ENCODE measurements at places on chromosomes 4 and X.
A peak's percentile ranks its signal among the peaks of the same experiment; 100 is the strongest.

DNA sequence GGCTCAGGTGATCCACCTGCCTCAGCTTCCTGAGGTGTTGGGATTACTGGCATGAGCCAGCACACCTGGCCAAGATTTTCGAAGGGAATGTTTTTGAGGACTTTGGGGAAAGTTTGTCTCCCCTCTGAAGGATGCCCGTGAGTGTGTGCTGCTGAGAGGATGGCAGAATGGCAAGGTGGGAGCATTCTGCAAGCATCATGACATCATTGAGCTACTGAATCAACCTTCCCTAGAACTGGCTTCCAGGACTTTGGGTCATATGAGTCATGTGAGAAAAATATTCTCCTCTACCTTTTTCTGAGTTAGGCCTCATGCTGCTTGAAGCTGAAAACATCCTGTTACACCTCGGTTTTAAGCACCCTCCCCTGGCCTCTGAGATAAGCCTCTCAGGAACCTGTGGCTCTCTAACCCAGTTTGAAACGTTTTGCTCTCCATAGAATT, 31.0 kb downstream of the TMEM131L start:
- no peak for DNase-seq

DNA sequence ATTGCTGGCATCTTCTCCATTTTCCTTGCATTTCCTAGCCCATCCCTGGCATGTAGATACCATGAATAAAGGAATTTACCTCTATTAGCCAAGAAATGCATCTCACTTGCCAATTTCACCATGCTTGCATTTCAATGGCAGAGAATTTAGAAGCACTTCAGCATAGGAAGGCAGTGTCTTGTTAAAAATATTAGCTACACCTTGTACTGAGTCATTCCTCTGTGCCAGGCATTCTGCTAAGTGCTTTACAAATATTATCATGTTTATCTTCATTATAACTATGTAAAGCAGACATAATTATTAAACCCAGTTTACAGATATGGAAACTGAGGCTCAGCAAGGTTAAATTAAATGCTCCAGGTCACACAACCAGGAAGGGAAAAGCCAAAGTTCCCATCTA, 138.2 kb downstream of the NPNT start:
- no peak for DNase-seq

DNA sequence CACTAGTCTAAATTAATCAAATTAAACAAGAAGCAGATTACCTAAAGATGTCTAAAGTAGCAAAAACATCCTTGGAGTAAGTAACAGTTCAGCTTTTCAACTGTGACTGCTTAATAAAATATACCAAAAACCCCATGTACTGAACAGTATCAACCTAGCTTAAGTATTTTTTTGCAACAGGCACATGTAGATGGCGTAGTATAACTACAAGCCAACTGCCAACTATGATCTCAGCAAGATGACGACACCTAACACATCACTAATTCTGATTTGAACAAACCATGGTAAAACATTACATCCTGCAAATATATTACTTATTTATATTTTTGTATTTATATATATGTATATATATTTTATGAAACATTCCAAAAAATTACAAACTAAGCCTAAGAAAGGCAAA, 24.5 kb downstream of the DHX15 start:
- DNase-seq: no peak

DNA sequence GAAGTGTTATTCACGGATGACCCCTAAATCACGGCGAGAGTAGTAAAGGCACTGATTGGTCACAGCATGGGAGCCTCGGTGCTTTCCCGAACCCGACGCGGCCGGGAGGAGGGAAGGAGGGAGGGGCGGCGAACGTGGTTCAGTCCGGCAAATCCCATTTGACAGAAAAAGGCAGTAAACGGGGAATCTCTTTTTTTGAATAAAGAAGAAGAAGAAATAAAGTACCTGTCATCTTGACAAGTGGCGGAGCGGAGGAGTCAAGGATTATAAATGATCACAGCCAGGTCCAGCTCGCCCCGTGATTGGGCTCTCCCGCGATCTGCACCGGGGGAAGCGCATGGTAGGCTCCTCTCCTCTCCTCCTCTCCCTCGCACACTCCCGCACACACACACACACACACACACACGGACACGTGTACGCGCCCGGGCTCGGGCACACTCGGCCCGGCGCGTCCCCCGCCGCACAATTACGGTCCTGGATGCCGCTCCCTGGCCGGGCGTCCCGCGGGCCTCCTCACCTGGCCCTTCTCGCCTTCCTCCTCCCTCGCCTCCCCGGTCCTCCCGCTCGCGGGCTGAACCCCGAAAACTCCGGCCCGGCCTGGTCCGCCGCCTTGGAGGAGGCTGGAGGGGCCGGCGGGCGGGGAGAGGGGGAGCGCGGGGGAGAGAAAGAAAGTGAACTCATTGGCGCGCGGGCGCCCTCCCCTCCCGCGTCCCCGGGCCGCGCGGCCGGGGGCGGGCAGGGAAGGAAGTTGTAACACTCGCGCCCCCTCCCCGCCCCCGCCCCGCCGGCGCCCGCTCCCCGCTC, 99.2 kb upstream of the TENM3 start:
- no peak for DNase-seq

DNA sequence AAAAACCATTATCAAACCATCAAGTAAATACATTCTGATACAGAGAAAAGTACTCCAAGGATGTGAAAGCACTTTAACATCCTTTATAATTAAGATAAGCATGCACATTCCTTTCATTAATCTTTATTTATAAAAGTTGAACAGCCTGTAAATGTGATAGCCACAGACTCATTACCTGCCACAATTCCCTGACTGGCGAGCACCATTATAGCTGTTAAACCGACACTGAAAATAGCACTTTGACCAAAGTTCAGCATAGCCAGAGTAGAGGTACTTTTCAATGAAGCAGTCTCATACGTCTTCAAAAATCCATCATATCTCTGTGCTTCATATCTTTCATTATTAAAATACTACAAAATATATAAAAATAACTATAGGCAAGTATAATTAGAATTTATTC, 84.7 kb downstream of the ABCB7 start:
- no peak for DNase-seq

- no peak for DNase-seq
Measured at GRCh38 chr4:174946246-174946645, 28.1 kb downstream of the ADAM29 start.

DNA sequence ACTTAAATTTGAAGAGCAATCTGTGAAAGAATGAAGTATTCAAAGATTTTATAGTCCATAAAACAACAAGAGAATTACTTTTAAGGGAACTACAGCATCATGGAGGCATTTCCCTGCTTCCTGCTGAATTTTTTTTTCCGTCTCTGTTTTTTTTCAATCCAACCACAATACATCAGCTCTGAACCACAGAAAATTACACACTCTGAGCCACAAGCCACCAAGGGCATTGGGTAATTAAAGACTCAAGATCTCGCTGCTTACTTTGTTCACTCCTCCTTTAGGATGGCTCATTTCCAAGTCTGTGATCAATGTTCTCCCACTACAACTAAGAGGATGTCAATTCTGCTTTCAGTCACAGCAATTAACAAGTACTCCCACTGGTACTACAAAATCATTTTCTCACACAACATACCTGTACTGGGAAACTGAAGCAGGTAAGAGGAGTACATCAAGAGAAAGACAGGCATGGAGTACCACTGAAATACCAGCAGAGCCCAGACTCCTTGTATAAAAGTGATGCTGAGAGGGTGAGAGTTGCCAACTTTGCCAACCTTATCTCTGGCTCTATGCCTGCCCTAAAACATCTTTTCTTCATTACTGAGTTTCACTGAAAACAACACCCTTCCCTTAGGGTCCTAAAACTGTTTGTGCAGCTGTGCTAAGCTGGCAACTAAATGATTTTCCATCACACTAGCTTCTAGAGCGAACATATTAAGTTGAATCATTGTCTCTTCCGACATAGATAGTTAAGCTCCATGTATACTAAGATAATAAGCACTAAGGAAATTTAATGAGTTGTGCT, 105.8 kb upstream of the MAGEB18 start:
- no peak for DNase-seq

- no peak for DNase-seq
Measured at GRCh38 chr4:2286904-2287593, 25.1 kb upstream of the MXD4 start.

DNA sequence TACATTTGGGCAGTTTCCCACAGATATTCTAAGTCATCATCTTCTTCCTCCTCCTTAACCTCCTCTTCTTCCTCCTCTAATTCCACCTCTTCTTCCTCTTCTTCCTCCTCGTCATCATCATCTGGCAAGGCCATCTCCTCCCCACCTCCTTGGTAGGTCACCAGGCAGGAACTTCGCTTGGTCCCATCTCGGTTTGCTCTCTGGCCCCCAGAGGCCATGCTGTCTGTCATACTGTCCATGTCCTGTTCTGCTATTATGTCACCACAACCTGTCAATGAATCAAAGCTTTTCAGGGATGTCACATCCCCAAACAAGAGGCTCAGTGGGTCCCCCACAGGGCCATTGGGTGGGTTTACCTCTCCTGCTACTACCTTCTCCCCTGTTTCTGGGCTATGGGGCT, 13.5 kb downstream of the AMER1 start:
- DNase-seq: no peak

DNA sequence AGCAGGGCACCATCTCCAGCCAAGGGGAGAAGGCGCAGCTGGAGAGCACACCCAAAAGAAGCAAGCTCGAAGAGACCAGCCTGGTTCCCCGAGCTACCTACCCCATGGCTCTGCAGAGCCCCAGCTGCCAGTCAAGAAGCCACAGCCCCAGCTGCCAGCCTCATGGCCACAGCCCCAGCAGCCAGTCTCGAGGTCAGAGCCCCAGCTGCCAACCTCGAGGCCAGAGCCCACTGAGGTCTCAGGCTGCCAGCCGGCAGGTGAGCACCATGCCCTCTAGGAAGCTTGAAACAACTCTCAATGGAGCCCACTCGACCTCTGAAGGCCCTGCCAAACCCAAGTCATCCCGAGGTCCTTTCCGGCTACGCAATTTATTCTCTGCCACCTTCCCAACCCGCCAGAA, 27.0 kb upstream of the PRPS1 start:
- DNase-seq: no peak

GRCh38 chr4:2716236-2716635, 39.9 kb downstream of the TNIP2 start:
- DNase-seq: no peak

- peak; percentile 85 for DNase-seq
Measured at GRCh38 chr4:174069848-174070330, 213.6 kb downstream of the FBXO8 start.

DNA sequence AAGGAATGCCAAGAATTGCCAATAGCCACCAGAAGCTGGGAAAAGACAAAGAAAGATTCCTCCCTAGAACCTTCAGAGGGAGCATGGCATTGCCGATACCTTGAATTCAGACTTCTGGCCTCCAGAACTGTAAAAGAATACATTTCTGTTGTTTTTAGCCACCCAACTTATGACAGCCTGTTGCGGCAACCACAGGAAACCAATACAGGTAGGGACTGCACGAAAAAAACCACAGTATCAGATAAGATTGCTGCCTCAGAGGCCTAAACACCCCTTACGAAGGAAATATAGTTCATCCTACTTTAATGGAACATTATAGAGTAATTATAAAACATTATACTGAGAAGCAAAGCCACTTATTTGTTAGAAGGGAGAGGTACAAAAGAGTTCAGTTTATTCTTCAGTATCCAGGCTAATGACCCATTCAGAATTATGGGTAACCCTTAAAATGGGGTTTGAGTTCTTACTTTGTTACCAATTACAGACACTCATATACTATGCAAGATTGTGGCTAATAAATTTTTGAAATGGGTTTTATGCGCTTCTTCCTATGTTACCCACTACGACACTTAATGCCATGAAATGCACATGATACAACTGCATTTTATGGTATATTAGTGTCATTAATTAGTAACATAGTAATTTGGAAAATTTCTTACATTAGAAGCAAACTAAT, 37.4 kb upstream of the SMIM10L2A start:
- no peak for DNase-seq

GRCh38 chr4:184401397-184402171, 72.8 kb downstream of the IRF2 start:
- no peak for DNase-seq

- DNase-seq: no peak
Measured at GRCh38 chr4:62156205-62156604, 956.1 kb downstream of the ADGRL3 start.

DNA sequence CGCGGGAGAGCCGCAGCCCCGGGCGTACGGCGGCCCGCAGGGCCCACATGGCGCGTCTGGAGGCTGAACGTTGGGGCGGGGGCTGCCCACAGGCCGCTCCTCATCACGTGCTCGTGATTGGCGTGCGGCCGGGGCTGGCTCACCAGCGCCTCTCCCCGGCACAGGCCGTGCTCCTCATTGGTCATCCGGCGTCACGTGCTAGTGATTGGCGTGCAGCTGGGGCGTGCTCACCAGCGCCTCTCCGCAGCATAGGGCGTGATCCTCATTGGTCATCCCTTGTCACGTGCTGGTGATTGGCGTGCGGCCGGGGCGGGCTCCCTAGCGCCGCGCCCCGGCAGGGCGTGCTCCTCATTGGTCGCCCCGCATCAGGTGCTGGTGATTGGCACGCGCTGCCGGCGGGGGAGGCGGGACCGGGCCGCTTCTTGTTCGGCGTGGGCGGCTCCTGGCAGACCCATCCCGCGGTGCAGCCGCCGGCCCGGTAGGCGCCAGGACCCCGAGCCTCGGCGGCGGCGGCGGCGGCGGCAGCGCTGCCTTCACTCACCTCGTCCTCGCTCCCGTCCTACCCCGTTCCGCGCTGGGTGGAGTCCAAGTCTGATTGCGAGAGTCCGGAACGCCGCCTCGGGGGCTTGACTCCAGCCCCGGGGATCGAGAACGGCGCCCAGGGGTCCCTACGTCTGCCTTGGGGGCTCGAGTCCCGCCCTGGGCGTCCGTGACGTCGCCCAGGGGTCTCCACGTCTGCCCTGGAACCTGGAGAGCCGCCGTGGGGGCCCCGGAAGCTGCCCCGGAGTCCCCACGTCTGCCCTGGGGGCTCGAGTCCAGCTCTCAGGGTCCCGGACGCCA, at the start of gene GTPBP6:
Gene GTPBP6, minus strand, starts transcription at position 58 of the 840 bp plus-strand sequence. Its CDS starts 9 bp downstream, at position 49.
- DNase-seq: no peak

GRCh38 chrX:16433021-16433420, 216.9 kb upstream of the S100G start:
- DNase-seq: no peak

DNA sequence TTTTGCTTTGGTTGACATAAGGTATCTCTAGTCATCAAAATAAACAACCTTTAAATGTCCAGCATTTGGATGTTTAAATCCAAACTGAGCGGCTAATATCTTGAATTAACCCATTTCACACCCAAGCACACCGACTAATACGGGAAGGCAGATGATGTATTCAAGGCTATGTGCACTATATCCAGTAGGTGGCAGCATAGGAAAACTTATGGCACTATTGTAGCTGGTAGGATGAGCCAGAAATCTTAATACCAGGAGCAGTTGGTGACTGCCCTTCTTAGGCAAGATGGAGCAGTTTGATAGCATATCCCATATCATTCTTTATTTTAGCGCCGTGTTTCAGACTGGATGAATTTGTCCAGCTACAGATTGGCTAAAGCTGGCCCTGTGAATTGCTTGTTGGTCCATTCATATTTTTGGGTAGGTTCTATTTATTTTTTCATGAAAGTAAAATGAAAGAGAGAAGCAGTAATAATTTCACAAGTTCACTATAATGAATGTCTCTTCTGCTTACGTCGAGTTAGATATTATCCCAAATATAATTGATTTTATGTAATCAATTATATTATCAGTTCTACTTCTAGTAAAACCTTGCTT, 24.4 kb downstream of the UCHL1 start:
- DNase-seq: peak; percentile 69

- DNase-seq: no peak
Measured at GRCh38 chrX:84216881-84217280, 28.9 kb upstream of the RPS6KA6 start.

- DNase-seq: no peak
Measured at GRCh38 chr4:153081006-153081580, 123.2 kb upstream of the TRIM2 start.

Measured in NCI-H1105 treated with DMSO at 0.1 percent for 48 hours (cell line).